H1 (cell line): ENCODE measurements at places on chromosomes 7 and 10. TPM values are rescaled to one million over a fixed set of nuclear protein-coding genes. Genes with fewer than 3 reads are reported as not detected.

DNA sequence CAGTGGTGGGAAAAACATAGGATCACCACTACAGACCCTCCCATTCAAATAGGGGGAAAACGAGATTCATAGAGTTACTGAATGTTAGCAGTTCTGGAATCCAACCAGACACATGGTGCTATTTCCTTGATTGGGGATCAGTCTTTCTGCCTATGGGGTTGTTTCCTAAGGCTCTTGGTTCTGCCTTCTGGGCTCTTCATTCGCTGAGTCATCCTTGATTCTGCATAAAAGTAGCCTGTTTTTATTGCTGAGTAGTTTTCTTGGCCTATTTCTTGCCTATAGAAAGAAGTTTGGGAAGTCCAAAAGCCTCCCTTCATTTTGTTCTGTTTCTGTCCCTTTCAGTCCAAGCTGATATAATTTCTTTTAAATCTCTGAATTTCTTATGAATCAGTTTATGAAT is 99.3 kb upstream of the OIT3 start:
- no peak overlapping the region for H3K4me3 ChIP-seq
- no peak for DNase-seq
- peak overlapping the region; percentile 17; the same call in 1 of the 2 replicates for H3K27ac ChIP-seq
- no peaks in the 10 kb centered on the region for H3K27me3 ChIP-seq
- H3K4me1 ChIP-seq, result peaks cover 4% of the 10 kb centered on the region
- no peaks in the 10 kb centered on the region; the same call in 1 of the 2 replicates for H3K36me3 ChIP-seq

DNA sequence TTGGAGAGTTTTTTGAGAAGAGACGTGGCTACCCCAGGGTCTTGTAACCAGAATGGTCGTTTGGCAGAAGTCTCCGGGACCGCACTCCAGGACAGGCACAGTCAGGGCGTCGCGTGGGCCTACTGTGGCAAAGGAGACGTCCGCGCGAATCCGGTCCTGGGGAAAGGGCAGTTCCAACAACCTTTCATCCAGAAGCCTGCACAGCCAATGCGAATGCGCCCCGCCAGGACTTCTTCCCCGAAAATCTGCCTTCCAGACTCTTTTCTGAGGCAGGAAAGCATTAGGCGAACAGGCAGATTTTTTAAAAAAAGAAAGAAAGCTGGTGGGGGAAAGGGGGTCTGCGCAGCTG is 2.0 kb downstream of the HPSE2 start:
- no peak overlapping the region for H3K27ac ChIP-seq
- H3K4me3 ChIP-seq, result peak overlapping the region; percentile 65
- no peak for DNase-seq
- H3K4me1 ChIP-seq, result peaks cover 35% of the 10 kb centered on the region
- peaks cover 40% of the 10 kb centered on the region for H3K27me3 ChIP-seq

DNA sequence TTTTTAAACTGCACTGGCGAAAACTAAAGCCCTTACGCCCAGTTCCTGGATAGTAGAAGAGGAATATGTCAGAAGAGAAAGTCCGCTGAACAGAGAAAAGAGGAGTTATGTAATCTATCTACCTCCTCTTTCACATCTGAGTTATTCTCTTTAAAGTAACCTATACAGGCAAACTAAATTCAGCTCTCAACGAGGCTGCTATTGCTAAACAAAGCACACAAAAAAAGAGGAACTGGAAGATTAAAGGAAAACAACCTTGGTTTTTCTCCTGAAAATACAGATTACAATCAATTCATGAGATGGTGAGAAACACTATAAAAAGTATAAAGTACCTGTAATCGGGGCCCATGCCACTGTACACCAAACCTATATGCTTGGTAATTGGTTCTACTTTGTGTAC is 5.8 kb downstream of the PSMA2 start:
- no peak overlapping the region for H3K27ac ChIP-seq
- H3K4me1 ChIP-seq, result no peaks in the 10 kb centered on the region
- no peak for DNase-seq
- no peaks in the 10 kb centered on the region for H3K27me3 ChIP-seq

GRCh38 chr10:120517196-120517595 is 60.2 kb downstream of the PLPP4 start:
- no peak overlapping the region for H3K27ac ChIP-seq
- no peaks in the 10 kb centered on the region for H3K27me3 ChIP-seq
- no peak overlapping the region for H3K4me3 ChIP-seq
- H3K4me1 ChIP-seq, result no peaks in the 10 kb centered on the region
- no peaks in the 10 kb centered on the region for H3K36me3 ChIP-seq
- DNase-seq, result no peak

DNA sequence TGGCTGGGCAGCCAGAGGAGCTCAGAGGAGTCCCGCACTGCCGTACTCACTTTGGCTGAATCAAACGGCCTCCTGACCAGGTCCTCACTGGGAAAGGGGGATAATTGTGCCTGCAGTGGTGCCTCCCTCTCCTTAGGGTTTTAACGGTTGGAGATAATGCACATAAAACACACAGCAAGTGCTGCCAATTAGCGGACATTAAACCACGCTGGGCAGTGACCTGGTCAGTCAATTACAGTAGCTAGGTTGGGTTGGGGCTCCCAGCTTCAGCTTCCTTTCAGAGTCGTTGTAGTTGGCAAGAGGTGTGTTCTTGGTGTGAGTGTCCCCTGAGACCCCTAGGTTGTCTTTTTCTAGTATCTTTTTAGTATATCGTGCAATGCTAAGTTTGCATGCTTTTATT is 146.6 kb downstream of the C10orf105 start:
- H3K27ac ChIP-seq, result no peak overlapping the region
- H3K4me1 ChIP-seq, result peaks cover 12% of the 10 kb centered on the region
- no peak for DNase-seq
- no peaks in the 10 kb centered on the region for H3K27me3 ChIP-seq
- H3K4me3 ChIP-seq, result no peak overlapping the region
- no peaks in the 10 kb centered on the region for H3K36me3 ChIP-seq

- H3K27ac ChIP-seq, result no peak overlapping the region
- no peak for DNase-seq
- H3K36me3 ChIP-seq, result no peaks in the 10 kb centered on the region
- H3K27me3 ChIP-seq, result no peaks in the 10 kb centered on the region
- no peak overlapping the region for H3K4me3 ChIP-seq
Measured at GRCh38 chr7:130297628-130298543, 4.9 kb downstream of the CPA4 start.

- no peaks in the 10 kb centered on the region for H3K4me1 ChIP-seq
- H3K27me3 ChIP-seq, result no peaks in the 10 kb centered on the region
- DNase-seq, result no peak
- no peak overlapping the region for H3K4me3 ChIP-seq
- no peak overlapping the region for H3K27ac ChIP-seq
Measured at GRCh38 chr10:29914986-29915785, 144.2 kb downstream of the JCAD start.

DNA sequence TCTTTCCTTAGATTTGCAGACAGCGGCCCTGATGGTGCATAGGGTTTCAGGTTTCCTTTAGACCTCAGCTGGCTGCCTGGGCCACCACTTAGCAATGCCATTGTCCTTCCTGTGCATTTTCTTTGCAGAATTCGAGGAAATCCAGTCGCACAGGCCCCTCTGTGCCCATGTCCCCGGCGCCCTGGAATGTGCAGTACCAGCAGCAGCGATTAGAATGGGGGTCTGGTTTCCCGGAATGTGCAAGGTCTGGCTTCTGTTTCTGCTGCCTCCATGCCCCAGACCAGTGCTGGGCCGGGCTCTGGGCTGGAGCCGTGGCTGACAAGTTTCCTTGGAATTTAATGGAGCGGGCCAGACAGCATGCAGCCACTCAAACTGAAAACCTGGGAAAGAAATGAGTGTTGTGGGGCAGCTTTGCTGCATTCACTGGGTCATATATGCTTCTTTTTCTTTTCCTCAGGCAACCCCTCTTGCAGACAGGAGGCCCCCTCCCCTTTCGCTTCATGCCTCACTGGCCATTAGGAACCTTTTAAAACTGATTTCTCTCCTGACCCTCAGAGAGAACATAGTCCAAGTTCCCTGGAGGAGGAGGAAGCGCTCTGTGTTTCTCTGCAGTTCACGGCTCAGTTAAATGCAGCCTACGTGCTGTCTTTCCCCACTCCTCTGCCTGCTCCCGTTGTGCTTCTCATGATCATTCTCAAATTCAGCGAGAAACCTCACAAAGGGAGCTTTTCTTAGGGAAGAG is 14.4 kb downstream of the HTRA1 start:
- H3K27me3 ChIP-seq, result no peaks in the 10 kb centered on the region
- DNase-seq, result no peak
- H3K27ac ChIP-seq, result no peak overlapping the region
- H3K4me3 ChIP-seq, result no peak overlapping the region
- no peaks in the 10 kb centered on the region for H3K36me3 ChIP-seq
- peaks cover 21% of the 10 kb centered on the region for H3K4me1 ChIP-seq

DKK1 gene
- 0.21 and 0.61 TPM in 2 replicates for total RNA-seq
